ENCODE measurements at places on chromosomes 1 and 21.

DNA sequence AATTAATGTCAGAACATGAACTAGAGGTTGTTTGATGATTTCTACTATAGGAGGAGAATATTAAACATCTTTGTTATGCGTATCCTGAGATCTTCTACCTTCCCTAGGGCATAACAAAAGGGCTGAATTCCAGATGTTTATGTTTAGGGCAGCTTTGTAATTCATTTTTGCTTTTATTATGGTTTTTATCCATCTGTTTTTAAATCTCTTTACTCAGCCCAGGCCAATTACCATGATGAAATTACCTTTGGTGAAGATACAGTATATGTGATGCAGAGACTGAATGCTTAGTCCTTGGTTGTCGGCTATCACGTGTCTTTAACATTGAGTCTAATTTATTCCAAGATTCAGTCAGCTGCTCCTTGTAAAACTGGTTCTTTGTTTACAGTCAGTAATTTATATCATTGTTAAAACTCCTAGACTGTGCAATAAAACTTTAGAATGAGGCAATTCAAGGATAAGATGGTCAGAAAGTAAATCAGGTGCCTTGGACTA lies 176.9 kb downstream of the CTH start:
- no peak for DNase-seq

- no peak for DNase-seq
Measured at GRCh38 chr1:202856014-202856413, 32.9 kb downstream of the RABIF start.

- no peak for DNase-seq
Measured at GRCh38 chr1:54362881-54363340, 43.3 kb downstream of the SSBP3 start.

GRCh38 chr1:241660424-241660972 lies 8.4 kb downstream of the WDR64 start:
- DNase-seq, result no peak

GRCh38 chr1:61450872-61451571 lies 273.9 kb downstream of the TM2D1 start:
- no peak for DNase-seq

DNA sequence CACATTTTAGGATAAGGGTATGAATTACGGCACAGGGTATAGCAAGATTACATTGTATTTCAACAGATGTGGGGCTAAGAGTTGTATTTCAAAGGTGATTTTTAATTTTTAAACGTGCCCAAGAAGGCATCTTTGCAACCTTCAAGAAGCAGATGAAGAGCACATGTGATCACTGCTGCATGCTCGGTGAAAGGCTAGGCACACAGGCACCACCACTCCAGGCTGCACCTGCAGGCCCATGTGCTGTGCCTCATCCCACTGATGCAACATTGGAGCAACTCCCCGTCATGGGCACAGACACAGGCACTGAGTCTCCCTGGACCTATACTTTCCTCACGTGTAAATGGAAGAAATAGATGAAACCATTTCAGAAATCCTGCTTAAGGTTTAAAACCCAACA lies 23.5 kb downstream of the UBE2G2 start:
- no peak for DNase-seq

GRCh38 chr1:43349594-43350306 lies 9.0 kb upstream of the CDC20 start:
- no peak for DNase-seq

Data from activated naive CD8-positive, alpha-beta T cell treated with anti-CD3 and anti-CD28 coated beads, Interleukin-2, amount 50 U/mL, for 16 hours (primary cell).